ENCODE measurements at places on chromosomes 5 and 9. TPM values are rescaled to one million over a fixed set of nuclear protein-coding genes. Genes with fewer than 3 reads are reported as not detected.

The SHOC1 gene
- not detected for total RNA-seq

The FRRS1L gene
- 0.15 TPM for total RNA-seq

The F2RL2 gene
- 2.9 TPM for total RNA-seq

The CCDC192 gene
- total RNA-seq, result not detected

The SLC35A4 gene
- 80.9 TPM for total RNA-seq

The HK3 gene
- 0.10 TPM for total RNA-seq

The HTR4 gene
- not detected for total RNA-seq

The TRIM14 gene
- 10.9 TPM for total RNA-seq

The PLCXD3 gene
- 0.07 TPM for total RNA-seq

The LRRC19 gene
- not detected for total RNA-seq

The EDIL3 gene
- total RNA-seq, result 0.14 TPM

The OCLN gene
- total RNA-seq, result 14.8 TPM

The TOR4A gene
- 27.5 TPM for total RNA-seq

The NR6A1 gene
- 1.8 TPM for total RNA-seq

The LMAN2 gene
- 185 TPM for total RNA-seq

The RFESD gene
- 2.1 TPM for total RNA-seq

The C5orf46 gene
- not detected for total RNA-seq

The FLT4 gene
- 4.4 TPM for total RNA-seq

The CLIC3 gene
- total RNA-seq, result 2.3 TPM

The CCDC171 gene
- 0.53 TPM for total RNA-seq

The ARHGEF28 gene
- total RNA-seq, result 13.3 TPM

The TRIM36 gene
- 1.8 TPM for total RNA-seq

The ZNF454 gene
- total RNA-seq, result not detected

The HACD4 gene
- 0.96 TPM for total RNA-seq

The WNK2 gene
- 5.8 TPM for total RNA-seq

The SEMA5A gene
- not detected for total RNA-seq

The CRHBP gene
- 0.16 TPM for total RNA-seq

The PCDHGC5 gene
- not detected for total RNA-seq

The PHYHD1 gene
- total RNA-seq, result 0.24 TPM

The LNPEP gene
- 5.5 TPM for total RNA-seq

The ARSI gene
- total RNA-seq, result 34.3 TPM
